ENCODE measurements at places on chromosomes 1 and 21.

GRCh38 chr21:15631342-15631741, 98.4 kb upstream of the USP25 start:
- no peak for DNase-seq

DNA sequence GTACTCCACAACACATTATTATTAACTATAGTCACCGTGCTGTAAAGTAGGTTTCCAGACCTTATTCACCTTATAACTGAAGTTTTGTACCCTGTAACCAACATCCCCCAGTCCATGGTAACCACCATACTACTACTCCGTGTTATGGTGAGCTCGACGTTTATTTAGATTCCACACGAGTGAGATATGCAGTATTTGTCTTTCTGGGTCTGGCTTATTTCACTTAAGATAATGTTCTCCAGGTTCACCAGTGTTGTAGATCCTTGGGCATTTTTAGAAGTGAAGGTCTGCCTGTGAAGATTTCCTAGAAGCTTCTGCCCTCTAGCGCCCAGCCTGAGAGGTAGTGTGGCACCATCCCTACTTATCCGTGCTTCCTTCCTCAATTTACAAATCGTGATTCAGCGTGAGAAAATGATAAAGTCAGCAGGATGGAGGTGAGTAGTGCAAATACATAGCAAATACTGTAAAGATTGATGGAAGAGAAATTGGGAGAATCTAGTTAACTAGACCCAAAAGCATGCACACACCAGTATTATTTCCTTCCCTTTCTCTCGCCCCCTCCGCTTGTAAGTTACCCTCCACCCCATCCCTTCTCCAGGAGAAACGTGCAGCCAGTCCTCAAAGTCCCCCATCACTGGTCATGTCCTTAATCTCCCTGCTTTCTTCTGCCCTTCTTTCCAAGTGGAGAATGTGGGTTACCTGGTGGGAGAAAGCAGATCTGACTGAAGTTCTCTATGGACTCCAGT, 36.0 kb upstream of the DISC1 start:
- peak; percentile 49 for DNase-seq

GRCh38 chr1:242871471-242872030, 347.1 kb upstream of the PLD5 start:
- no peak for DNase-seq

DNA sequence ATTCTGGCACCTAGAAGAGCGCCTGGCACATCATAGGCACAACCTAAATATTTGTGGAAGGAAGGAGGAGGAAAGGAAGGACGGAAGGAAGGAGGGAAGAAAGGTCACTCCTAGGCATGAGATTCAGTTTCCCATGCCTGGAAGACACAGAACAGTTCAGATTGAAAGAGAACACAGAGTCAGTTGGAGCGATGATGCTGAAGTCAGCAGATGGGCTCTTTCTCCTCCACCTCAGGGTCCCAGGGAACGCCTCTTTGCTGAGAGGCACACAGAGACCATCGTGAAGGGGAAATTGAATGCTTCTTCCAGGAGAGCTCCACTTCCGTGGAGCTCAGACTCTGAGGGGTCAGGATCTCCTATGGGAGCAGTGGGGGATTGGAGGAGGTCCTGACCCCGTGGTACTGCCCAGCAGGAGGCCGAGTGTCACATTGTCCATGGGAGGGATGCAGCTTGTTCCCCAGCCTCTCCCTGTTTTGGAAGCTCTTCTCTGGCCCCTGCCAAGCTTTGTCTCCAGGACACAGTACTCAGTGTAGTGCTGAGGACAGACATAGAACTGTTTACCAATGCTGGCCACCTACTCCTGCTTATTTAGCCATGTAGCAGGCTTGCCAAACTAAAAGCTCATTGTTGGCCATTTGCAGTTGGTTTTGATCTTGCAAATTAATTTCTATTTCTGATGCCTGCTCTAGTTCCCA, 2.4 kb downstream of the MYBPHL start:
- no peak for DNase-seq

GRCh38 chr1:2530513-2531361, 674 bp upstream of the HES5 start:
- DNase-seq, result no peak

Measured in GM13977 (cell line).